ENCODE measurements at places on chromosomes 3 and 15.

GRCh38 chr15:90790561-90790960 is 73.4 kb downstream of the BLM start:
- no peak for DNase-seq

DNA sequence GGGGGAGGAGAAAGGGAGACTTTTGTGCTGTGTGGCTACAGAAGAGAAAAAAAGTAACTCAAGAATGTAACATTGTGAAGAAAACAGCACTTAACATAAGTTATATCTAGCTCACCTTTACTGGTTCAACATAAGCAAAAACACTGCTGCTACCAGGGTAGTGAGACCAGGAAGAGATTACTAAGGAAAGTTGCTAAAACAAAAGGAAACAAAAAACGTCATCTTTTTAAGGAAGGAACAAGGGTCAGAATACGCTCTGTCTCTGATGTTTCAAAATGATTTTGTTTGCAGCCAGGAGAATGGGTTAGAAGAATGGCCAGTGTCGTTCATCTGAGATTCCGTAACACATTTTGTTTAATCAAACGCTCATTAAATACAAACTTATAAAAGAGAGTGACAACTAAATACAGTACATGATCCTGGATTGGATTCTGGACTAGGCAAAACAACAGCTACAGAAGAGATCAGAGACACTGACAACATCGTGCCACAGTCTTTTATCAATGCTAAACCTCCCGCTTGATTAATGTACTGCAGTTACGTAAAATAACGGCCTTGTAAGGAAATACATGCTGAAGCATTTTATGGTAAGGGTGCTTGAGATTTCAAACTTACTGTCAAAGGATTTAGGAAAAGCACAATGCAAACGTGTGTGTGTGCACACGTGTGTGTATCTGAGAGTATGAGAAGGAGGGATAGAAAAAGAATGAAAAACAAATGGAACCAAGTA is 67.7 kb downstream of the FOXP1 start:
- no peak for DNase-seq

GRCh38 chr3:20912406-20912805 is 726.4 kb upstream of the SGO1 start:
- DNase-seq = no peak

GRCh38 chr3:43198791-43199644 is 87.3 kb upstream of the SNRK start:
- DNase-seq = no peak

GRCh38 chr15:63474810-63475316 is 29.5 kb upstream of the USP3 start:
- DNase-seq = no peak

GRCh38 chr3:157738441-157738840 is 235.2 kb upstream of the VEPH1 start:
- DNase-seq = no peak

DNA sequence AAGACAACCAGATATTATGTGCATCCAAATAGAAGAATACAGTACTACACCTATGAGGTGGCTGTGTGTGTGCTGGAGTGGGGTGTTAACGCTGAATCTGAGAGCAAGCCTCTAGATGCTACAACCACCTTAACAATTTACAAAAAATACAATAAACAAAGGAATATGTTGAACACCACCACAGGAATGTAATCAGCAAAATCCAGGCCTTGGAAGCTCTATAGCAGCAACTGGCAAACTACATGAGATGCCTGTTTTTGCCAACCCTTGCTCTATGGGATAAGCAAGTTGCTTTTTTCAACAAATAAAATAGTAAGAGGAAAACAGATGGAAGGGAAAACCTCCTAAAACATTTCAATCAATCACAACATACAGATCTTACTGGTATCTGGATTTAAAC is 23.9 kb downstream of the SLTM start:
- no peak for DNase-seq

- DNase-seq = no peak
Measured at GRCh38 chr3:152620395-152620794, 214.5 kb upstream of the P2RY1 start.

GRCh38 chr3:50128001-50128400 is 27.1 kb upstream of the SEMA3F start:
- no peak for DNase-seq

DNA sequence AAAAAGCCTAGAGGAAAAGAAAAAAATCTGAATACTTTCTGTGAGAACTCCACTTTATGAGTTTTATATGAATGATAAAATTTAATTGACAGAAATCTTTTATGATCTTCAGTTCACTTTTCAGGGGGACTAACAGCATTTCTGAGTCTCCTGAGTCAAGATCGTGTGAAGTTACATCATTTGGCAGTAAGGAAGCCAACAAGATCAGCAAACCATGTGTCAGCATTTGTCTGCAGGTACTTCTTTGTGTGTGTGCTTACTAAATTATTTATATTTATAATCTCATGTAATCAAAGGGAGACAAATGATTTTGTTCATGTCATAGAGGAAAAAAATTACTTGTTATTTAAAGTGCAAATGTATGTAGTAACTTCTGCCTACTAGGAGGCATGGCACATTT is 217.6 kb downstream of the MBNL1 start:
- DNase-seq = no peak

- DNase-seq = no peak
Measured at GRCh38 chr15:63080634-63081250, 38.2 kb downstream of the TPM1 start.

GRCh38 chr3:31180274-31180673 is 285.8 kb upstream of the GADL1 start:
- DNase-seq = no peak

DNA sequence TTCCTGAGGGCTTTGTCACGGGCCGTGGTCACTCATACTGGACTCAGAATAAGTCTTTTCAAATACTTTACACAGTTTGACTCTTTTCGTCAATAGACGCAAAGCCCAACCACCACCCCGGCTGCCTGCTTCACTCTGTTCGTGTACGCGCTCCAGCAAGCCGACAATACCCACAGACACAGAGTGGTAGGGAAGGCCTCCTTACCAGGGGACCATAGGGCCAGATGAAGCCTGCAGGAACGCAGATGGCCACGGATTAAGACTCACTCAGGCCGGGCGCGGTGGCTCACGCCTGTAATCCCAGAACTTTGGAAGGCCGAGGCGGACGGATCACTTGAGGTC is 29.7 kb downstream of the EFCAB12 start:
- DNase-seq = no peak

DNA sequence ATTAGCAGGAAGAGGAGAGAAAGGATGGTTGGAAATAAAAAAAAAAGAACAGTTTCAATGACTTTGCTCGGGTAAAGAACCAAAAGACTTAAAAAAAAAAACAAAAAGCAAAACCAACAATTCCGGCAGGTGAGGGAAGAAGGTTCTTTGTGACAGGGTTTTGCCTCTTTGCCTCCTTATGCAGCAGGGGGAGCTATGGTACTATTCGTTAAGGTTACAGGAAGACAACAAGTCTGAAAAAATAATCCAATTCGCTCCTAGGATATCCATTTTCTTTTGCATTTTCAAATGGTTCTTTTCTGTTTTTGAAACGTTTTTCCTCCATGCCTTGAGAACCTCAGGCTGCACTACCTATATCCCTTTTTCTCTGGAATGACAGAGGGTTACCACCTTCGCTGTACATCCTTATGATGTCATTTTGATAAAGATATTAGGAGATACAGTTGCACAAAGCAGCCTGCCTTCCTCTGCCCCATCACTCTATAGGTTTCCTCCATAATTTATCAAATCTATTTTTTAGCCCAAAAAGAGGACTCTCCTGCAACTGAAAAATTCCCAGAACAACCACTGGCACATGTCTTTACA is 55.0 kb downstream of the CFAP20DC start:
- no peak for DNase-seq

DNA sequence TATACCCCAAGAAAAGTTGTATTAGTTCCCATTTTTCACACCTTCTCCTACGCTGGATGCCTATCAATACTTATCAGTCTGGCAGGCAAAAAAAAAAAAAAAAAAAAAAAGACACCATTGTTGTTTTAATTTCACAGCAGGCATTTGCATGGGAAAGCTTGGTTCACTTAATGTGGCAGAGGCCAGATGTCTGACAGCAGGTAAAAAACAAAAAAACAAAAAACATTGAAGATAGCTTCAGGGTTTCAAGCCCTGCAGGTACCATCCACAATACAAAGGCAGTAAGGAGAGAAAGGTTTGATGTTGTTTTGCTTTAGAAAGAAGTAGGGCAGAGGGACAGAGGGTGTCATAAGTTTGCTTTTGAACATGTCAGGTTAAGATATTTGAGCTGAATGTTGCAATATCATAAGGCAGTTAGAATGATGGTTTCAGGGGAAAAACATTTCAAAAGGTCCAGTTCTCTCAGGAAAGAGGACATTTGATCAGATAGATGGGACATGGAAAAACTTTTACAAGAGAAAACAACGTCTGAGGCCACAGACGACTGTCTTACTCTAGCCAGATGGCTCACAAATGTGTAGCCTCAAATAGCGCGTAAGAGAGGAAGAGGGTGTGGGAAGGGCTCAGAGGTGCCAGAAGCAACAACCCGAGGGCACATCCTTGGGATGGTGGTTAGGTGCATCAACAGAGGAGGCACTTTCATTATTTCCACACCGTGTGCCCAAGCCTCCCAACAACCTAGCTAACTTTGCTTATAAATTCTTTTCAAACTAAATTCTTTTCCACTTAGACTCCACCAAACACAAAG is 25.7 kb downstream of the PCOLCE2 start:
- no peak for DNase-seq

- no peak for DNase-seq
Measured at GRCh38 chr3:45640724-45641361, 46.3 kb downstream of the LIMD1 start.

GRCh38 chr15:22947101-22948000 is 32.8 kb downstream of the CYFIP1 start:
- no peak for DNase-seq

DNA sequence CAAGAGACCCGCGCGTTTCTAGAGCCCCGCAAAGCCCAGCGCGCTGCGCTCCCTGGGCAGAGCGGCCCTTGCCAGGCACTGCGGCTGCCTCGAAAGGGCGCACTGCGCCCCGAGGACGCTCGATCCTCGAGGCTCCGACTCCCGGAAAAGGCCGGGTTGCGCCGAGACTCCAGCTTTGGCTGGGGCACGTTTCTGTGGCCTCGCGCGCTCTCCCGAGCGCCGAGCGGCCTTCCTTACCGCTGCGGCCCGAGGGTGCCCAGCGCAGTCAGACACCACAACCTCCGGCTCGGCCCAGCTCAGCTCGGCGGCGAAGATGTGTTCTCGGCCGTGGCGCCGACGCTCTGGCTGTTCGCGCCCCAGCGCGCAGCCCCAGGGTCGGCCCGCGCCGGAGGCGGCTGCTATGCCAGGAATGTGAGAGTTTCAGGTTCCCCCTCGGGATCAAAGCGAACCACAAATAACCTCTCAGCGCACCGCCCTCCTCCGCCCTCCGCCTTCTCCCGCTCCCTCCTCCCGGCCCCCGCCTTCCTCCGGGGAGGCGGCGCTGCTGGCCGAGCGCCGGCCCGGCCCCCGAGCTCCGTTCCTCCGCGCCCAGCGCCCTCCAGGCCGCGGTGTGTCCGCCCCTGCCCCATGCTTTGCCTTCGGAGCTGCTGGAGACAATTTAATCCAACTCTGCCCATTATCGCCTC is at the start of gene AMOTL2:
Gene AMOTL2, minus strand, starts transcription at position 343 of the 686 bp plus-strand sequence. CDS start 3,014 bp downstream, outside the sequence.
- DNase-seq = no peak

DNA sequence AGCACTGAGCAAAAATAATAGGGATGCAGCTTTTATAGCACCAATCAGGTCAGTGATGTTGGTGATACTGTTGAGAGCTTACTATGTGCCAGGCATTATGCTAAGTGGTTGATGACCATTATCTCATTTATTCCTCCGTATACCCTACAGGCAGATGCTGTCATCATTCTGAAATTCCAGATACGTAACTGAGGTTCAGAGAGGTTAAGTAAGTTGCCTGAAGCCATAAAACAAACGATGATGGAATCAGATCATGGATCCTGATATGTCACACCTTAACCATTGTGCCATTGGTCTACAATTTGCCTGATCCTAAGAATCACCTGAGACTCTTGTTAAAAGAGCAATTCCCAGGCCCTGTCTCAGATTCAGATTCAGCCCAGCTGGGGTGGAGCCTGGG is 49.5 kb downstream of the ST6GAL1 start:
- DNase-seq = no peak

DNA sequence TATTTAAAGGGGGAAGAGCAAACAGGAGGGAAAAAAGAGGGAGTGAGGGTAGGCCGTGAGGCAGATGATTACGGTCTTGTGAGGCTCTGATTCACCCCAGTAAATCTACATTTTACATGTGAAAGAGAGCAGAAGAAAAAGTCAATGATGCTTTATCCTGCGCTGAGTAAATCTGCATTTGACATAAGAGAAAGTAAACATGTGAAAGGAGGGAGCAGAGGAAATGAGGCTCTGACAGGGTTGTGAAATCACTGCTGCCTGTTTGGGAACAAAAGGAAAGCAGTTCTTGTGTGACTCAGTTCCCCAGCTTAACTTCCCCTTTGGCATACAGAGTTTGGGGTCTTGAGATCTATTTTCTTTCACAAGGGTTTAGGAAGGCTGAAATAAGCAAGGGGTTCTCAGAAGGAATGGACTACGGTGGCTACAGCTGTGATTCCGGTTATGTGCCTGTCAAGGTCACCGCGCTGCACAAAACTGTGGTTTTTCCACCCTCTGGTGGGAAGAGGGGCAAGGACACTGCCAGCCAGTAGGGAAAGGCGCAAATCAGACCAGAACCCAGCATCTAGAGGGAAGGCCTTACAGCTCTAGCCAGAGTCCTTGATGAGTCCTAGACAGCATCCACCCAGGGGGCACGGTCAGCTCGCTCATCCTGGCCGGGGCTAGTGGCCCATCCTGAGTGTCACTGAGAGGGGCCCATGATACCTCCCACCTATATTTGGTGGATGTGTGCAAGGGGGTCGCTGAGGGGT is 18.9 kb upstream of the HCN4 start:
- DNase-seq = no peak

- no peak for DNase-seq
Measured at GRCh38 chr15:39279311-39279710, 301.6 kb upstream of the THBS1 start.

GRCh38 chr3:138817695-138818094 is 17.0 kb downstream of the PIK3CB start:
- DNase-seq = no peak

GRCh38 chr3:156472684-156473083 is 82.2 kb downstream of the SSR3 start:
- no peak for DNase-seq

GRCh38 chr15:32729700-32730395 is 12.0 kb downstream of the GREM1 start:
- no peak for DNase-seq

DNA sequence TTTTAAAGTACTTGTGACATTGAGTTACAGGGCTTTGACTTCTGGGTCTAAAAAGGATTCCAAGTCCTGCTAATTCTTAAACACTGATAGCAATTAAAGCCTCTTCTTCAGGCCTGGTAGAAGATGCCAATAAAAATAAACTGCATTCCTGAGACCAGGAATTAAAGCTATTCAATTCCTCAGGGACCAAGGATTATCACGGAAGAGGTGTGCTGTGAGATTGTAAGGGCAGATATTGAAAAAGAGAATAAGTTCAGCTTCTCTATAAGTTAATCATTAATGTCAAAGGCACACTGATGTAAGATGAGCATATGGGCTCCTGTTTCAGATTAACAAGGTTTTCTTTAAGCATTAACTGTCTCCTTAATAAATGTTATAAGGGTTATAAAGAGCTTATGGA is 611.3 kb downstream of the SI start:
- no peak for DNase-seq
